ENCODE measurements at places on chromosomes 3 and 15.

- DNase-seq = no peak
Observed at GRCh38 chr3:147699175-147699838, 290.1 kb downstream of the ZIC1 start.

DNA sequence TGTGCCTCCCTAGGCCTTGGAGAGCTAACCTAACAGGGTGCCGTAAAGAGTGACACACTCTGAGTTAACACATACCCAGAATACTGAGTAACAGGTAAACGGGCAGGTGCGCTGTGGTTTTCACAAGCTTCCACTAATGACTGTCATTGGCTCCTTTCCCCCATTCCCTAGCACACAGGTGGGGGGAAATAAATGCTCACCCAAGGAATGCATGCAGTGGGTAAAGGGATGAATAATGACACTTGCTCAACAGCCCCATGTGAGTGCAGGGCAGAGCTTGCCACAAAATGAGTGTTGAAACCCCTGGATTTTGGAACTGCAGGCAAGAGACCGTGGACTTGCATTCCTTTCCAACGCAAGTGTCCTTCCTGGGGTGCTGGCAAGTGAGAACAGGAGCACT lies 57.6 kb downstream of the ADAMTS17 start:
- DNase-seq = no peak

GRCh38 chr15:65212097-65212496 lies 824 bp upstream of the CILP start:
- DNase-seq = peak; percentile 19

DNA sequence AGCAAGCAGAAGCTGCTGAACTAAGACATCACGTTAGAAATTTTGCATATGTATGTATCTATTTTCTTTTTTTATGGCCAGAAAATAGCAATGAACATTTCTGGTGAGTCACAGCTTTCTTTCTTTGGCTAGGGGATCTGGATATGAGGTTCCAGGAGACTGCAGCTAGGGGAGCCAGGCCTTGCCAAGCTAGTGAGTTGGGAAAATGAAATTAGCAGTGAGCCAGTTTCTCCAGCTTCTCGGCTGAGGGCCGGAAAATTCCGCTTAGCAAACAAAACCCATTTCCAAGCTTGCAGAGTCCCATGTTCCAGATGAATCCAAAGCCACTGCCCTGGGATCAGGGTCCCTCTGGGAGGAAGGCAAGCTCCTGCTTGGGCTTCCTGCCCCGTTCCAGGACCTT lies 137.6 kb downstream of the SRGAP3 start:
- no peak for DNase-seq

GRCh38 chr3:17402442-17402841 lies 340.0 kb downstream of the TBC1D5 start:
- DNase-seq = no peak

GRCh38 chr15:47708161-47708980 lies 8.9 kb upstream of the SEMA6D start:
- DNase-seq = no peak

DNA sequence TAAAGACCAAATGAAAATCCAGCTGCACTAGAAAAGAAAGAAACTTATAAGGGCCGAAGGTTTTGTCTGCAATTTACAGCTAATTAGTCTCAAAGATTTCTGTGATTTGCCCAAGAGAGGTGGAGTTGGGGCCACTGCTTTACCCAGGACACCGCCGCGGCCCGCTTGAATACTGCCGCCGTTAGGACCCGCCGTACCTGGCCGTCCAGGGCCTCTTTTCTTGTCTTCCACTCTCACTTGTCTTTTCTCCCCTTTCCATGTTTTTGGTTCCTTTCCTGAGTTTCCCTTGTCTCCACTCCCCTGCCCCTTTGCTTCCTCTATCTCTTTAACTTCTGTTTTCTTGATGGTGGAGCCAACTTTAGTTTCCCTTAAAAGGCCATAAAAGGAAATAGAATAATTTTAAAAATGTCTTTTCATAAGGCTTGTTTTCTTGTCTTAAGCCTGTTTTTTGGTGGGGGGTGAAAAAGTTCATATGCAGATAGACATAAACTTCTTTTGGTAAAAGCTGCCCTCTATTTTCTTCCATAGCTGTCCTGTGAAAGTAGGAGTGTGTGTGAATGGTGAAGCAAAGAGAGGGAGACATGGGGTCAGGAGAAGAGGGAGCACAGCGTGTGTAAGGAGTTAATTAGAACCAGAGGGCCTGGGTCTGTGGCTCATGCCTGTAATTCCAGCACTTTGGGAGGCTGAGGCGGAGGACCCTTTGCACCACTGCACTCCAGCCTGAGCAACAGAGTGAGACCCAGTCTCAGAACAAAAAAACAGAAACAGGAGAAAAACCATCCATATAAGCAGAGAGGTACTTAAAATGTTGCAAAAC lies 16.0 kb upstream of the CCNL1 start:
- DNase-seq = no peak
